ENCODE measurements at places on chromosomes 5 and 9.

GRCh38 chr5:37792975-37793631 is 46.7 kb downstream of the GDNF start:
- DNase-seq = no peak

GRCh38 chr5:54725391-54726280 is 208.1 kb downstream of the SNX18 start:
- DNase-seq = no peak

GRCh38 chr9:682633-683508 is 158.6 kb upstream of the DMRT1 start:
- DNase-seq = no peak

DNA sequence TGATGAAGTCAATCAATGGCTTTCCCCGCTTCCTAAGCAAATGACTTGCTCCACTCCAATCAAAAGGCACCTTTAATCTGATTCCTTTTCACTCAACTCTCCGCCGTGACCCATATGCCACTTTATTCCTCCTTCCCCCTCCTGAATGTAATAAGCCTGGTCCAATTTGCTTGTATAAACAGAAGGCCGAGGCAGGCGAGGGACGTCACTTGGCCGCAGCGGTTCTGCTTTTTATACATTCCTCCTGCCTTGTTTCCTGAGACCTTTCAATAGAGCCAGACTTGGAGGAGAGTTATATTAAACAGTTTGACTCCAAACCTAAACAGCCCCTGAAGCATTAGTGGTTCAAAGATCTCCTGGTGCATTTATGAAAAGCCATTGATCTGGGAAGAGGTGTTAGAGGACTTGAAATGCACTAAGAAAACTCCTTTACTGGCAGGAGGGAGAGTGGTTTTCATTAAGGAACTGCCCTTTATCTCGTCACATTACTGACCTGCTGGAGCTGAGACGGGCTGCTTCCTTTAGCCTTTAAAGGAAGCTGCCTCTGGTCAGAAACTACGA is 273.4 kb downstream of the SLIT3 start:
- no peak for DNase-seq

- no peak for DNase-seq
These were observed 122.8 kb upstream of the PITX1 start for GRCh38 chr5:135156715-135157404.

GRCh38 chr9:83451308-83451707 is 86.9 kb downstream of the FRMD3 start:
- DNase-seq = no peak

DNA sequence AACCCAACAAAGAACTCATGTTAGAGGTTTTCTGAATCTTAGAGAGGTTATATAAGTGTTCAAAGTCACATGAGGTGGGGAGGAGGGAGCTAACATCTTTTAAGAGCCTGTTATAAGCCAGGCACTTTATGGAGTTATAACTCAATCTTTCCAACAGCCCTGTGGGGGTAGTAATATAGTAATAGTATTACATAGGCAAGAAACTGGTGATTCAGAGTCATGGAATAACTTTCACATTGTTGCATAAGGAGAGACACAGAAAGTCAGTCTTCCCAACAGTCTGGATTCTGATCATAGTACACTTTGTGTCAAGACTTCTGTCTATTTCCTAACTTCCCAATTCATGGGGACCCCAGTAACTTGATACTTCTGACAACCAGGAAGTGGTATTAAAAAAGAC is 89.2 kb downstream of the ACER2 start:
- no peak for DNase-seq

- no peak for DNase-seq
These were observed 107.7 kb upstream of the TLX3 start for GRCh38 chr5:171201310-171201709.

GRCh38 chr5:31911291-31912265 is 262.5 kb downstream of the GOLPH3 start:
- no peak for DNase-seq

- DNase-seq = no peak
These were observed 274.4 kb downstream of the MAN2A1 start for GRCh38 chr5:109964136-109964535.

All from iPS DF 19.7 (cell line).